ENCODE measurements at places on chromosomes 2 and 18.

- DNase-seq = peak; percentile 97
Observed at GRCh38 chr2:8089596-8089995, 592.3 kb upstream of the ID2 start.

GRCh38 chr2:138622613-138623012 lies 121.0 kb downstream of the SPOPL start:
- no peak for DNase-seq

- DNase-seq = no peak
Observed at GRCh38 chr2:109346601-109347228, 217.7 kb downstream of the SH3RF3 start.

DNA sequence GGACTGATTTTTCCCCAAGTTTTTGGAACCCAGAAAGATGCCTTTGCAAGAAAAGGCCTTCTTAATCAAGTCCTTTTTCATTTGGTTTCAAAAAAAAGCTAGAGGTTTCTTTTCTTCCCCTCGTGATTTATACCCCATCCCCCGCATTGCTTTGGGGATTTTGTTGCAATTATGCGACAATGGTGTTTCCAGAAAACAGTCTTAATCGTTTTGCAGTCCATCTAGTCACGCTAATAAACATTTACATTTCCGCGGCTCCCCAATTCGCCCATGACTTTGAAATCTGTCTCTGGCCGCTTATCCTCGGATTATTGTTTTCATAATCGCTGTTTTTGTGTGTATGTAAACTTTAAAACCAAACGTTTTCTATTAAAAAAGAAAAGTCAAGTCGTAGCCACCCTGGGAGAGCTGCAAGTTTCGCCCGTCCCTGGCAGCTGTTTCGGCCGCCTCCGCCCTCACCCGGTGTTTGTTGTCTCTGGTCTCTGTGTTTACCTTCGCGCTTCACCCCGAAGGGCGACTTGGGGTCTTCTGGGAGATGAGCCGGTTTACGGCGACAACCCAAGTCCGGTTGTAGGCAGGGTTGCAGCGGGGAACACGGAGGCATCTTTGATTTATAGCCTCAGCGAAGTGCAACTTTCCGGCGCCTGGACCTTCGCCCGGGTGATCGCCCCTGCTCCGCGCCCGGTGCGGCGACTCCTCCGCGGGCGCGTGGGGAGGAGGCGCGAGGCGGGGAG lies 667 bp downstream of the SP9 start:
- no peak for DNase-seq

DNA sequence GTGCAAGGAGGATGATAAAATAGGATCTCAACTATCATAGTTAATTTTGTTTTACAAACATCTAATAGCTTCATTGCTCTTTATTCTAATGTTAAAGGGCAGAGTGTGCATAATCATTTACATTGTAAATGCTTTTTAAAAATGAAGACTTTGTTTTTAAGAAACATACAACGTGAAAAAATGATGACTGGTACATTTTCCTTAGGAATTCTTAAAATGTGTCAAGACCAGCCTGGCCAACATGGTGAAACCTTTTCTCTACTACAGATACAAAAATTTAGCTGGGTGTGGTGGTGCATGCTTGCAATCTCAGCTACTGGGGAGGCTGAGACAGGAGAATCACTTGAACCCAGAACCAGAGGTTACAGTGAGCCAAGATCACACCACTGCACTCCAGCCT lies 179.0 kb downstream of the PDE1A start:
- no peak for DNase-seq

DNA sequence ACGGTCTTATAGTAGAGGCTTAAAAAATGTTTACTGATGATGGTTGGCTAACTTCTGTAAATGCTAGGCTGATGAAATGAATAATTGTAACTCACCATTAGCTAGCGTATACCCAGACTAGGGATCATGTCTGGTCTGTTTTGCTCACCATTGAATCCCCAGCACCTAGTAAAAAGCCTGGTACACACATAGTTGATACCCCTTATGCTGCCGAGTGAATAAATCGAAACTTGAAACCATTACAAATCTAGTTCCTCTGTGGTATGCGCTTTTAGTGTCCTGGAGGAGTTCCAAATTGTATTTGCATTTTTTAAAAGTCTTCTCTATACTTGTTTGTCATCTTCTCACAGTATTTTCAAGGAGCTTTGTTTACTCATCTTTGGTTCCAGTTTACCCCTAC lies 1.3 kb downstream of the TAF1B start:
- DNase-seq = no peak

DNA sequence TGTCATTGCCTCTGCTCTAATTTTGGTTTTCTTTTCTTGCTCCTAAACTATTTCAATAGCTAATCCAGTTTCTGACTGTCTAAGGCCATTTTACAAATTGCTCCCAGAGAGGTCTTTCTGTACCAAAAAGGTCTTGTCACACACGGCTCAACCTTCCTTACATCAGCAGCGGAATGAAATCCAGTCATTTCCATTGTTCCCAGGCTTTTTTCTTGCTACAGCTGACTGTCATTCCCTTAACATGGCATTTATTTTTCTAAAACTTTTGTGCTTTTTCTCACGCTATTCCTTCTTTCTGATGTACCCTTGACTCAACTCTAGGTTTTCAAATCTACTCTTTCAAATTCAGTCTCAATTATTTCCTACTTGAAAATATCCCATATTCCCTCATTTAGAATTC lies 24.3 kb downstream of the FAM171B start:
- no peak for DNase-seq

DNA sequence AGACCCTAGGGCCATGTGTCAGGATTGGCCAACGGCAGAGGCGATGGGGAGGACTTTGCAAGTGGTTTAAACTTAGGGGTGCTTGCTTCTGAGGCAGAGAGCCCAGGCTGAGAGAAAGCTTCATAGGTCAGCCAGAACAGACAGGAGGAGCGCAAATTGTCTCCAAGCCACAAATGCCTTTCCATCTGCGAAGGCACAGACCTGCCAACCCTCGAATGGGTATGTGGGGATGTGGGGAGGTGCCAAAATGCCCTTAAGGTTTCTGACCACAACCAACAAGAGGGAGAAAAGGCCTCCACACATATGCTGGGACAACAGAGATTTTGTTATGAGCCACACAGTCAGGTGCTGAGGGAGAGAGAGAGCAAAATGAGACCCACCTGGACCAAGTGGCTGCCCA lies 283.6 kb downstream of the CYP26B1 start:
- DNase-seq = no peak

DNA sequence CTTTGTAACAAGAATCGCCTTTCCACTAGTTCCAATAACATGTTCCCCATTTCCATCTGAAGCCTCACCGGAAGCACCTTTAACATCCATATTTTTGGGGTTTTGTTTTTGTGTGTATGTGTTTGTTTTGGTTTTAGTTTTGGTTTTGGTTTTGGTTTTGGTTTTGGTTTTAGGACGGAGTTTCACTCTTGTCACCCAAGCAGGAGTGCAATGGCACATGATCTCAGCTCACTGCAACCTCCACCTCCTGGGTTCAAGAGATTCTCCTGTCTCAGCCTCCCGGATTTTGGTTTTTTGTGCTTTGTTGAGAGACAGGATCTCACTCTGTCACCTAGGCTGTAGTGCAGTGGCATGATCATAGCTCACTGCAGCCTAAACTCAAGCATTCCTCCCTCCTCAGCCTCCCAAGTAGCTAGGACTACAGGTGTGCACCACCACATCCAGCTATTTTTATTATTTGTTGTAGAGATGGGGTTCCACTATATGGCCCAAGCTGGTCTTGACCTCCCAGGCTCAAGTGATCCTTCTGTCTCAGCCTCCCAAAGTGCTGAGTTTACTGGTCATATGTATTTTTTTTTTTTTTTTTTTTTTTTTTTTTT lies 36.3 kb downstream of the TGOLN2 start:
- no peak for DNase-seq

GRCh38 chr18:48313792-48314191 lies 95.4 kb downstream of the ZBTB7C start:
- no peak for DNase-seq

DNA sequence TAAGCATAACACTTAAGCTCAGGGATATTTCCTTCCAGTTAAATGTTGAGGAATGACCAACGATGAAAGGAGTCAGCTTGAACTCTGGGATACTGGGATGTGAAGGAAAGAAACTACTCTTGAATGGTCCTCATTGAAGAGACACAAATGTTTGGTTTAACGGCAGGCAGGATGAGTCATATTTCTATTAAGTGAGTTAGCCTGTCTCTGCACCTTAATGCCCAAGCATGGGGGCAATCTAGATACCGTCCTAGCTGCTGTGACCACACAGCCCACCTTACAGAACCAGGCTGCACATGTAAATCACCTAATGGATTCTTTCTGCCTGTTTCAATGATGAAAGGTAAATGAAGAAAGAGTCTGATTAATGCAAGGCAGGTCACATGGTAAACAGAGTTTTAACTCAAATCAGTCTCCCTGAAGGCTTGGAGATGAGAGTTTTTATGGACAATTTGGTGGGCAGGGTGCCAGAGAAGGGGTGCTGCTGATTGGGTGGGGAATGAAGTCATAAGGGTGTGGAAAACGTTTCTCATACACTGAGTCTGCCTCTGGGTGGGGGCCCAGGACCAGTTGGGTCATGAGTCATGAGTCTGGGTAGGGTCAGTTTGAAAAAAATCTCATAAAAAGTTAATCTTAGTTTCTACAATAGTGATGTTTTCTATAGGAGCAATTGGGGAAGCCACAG lies 144.6 kb upstream of the MMADHC start:
- peak; percentile 95 for DNase-seq

DNA sequence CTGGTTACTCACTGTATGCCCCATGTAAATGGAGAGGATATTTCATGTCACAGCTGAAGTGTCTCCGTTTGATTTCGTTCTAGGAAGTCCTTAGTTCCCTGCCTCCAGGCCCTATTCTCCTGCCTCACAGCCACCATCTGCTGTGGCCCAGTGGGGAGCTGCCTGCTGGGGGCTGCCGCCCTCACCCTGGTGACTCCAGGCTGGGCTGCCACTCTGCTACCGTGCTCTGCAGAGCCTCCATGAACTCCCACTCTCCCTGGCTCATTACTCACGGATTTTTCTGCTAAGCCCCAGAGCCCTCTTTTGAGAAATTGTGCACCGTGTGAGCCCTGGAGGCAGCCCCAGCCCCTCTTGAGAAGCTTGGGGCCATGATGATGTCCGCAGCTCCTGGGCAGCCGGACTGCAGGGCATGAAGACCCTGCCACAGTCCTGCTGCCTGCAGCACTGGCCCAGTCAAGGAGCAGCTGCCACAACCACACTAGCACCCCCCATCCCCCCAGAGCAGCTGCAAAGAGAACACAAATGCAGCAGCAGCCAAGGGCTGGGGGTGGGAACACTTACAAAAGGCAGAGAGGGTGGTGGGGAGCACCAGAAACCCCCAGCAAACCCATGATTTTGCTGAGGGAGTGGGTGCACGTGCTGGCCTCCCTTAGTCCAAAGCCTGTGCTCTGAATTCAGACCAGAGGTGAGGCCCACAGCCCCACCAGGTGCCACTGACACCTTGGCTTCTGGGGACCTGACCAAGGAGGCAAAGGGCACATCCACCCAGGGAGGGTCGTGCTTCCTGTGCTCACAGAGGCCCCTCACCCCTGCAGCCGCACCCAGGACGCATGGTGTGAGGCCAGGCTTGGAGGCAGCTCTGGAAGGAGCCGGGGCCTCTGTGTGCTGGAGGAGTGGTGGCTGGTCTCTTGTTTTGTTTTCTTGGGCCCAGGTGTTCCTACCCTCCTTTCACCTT lies 270.2 kb upstream of the RAB6C start:
- DNase-seq = no peak

DNA sequence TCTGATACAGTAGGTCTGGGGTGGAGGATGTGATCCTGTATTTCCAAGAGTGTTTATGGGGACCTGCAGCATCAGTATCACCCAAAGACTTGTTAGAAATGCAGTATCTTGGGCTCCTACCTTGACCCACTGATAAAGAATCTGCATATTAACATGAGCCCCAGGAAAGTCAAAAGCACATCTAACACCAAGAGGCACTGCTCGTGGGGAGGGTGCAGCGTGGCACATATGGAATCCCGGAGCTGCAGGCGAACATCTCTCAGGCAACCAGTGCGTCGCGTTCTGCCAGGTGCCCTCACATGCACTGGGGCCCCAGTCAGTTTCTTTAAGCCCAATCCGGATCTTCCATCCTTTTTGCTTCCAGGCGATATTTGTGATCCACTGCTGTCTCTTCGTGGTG lies 41.3 kb upstream of the ASB18 start:
- no peak for DNase-seq

DNA sequence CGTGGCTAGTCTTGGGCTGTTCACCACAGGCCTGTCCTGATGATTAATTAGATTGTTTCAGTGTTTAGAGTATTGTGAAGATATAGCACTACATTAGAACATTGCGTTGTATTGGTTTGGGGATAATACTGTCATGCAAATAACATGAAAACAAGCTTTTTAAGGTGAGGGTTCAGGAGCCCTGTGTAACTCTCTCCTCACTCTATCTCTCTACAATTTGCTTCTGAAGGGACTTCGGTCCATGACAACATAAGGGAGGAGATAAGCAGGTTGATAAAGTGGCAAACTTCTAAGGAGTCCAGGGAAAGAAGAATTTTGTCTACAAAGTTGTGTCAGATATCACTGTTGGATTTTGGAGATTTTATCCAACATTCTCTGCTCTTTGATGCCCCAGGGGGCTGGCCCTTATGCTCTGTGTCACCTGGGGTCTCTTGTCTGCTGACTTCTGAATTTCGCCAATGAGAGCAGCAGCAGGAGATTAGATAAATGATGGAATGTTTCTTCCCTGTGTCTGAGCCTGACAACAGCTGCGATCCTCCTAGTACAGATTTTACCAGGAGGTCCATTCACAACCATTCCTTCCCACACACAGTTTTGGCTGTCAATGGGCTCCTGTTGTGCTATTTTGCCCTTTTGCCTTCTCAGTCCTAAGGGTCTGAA lies 3.3 kb downstream of the TNP1 start:
- no peak for DNase-seq

GRCh38 chr18:70431203-70431624 lies 142.4 kb downstream of the SOCS6 start:
- DNase-seq = peak; percentile 70

- no peak for DNase-seq
Observed at GRCh38 chr2:145875016-145875415, 1355.1 kb upstream of the ZEB2 start.

DNA sequence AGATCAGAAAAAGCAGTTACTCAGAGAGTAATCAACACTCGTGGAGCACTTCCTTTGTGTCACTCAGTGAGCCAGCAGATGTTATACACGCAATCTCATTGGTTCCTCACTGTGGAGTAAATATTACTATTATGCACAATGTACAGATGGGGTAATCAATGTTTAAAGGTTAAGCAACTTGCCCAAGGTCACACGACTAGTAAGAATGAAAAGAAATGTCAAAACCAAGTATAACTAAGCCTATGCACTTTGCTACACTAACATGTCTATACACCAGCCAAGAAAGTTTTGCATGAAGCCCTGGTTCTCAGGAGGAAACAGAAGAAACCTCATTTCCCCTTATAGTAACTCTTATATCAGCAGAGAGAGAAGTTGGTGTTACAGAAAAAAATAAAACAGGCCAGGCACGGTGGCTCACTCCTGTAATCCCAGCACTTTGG lies 5.4 kb downstream of the METTL21A start:
- no peak for DNase-seq

Data from A172 (cell line).